ENCODE measurements at places on chromosomes 11 and 22.

DNA sequence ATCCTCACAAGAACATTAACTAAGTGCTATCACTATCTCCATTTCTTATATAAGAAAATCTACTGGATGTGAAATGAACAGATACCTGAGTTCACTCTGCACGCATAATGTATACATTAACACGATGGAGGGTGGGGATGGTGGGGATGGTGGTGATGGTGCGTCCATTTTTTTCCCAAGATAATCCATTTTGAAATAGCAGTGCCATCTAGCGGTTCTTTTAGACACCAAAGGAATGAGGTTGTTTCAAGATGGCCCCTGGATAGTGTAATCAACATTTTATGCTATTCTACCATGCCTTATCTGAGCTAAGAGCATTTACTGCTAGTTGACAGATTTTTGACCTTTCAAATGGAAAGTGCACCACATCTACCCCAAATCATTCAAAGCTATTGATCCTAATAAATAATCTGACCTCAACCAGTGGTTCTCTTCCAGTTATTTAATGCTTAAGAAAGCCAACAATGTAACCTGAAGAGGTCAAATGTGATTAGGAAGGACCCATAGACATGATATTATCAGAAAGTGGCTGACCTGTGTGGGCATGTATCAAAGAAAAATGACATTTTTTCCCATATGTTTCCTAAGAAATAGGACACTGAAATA, 714.7 kb upstream of the TENM4 start:
- DNase-seq = no peak

GRCh38 chr11:116180806-116181600, 591.8 kb downstream of the BUD13 start:
- no peak for DNase-seq

DNA sequence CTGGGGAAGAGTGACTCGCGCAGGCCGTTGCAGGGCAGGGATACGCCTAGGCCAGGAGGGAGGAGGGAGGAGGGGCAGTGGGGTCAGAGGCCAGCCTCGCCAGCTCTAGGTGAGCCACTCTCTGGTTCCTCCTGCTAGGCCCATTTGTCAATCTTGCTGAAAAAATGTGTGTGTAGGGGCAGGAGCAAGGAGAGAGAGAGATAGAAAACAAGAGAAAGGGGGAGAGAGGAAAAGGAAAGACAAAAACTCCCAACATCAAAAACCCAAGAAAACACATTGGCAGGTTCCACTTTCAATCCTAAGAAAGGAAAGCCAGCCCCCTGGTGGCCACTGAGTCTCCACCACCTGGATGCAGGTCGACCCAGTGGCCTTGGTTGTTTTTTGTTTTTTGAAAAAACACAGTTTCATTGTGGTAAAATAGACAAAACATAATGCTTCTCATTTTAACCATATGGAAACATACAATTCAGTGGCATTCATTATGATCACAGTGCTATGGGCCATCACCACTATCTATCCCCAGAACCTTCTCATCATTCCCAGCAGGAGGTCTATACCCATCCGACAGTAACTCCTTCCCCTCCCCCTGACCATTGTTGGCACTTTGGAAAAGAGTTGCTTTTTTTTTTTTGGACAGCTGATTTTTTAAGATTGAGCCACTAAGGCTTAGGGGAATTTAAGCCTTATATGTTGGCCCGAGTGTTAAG, 10.9 kb downstream of the OMP start:
- no peak for DNase-seq

DNA sequence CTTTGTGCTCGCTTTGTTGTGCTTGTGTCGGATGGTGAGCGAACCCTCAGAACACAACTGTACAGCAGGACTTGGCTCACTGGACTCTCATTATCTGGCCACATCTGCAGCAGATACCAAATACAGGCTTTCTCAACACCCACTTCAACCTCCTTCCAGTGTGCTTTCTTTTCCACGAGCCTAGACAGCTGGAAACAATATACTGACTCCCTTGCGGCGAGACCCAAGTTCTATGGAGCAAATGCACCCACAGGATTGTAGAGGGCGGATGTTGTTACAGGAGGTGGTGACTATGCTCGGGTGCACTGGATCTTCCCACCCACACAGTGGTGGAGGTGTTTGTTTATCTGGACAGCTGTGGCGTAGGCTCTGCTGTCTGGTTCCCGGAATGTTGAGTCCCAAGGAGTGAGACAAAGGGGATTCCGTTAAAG, 204.3 kb downstream of the TENM4 start:
- DNase-seq = no peak

DNA sequence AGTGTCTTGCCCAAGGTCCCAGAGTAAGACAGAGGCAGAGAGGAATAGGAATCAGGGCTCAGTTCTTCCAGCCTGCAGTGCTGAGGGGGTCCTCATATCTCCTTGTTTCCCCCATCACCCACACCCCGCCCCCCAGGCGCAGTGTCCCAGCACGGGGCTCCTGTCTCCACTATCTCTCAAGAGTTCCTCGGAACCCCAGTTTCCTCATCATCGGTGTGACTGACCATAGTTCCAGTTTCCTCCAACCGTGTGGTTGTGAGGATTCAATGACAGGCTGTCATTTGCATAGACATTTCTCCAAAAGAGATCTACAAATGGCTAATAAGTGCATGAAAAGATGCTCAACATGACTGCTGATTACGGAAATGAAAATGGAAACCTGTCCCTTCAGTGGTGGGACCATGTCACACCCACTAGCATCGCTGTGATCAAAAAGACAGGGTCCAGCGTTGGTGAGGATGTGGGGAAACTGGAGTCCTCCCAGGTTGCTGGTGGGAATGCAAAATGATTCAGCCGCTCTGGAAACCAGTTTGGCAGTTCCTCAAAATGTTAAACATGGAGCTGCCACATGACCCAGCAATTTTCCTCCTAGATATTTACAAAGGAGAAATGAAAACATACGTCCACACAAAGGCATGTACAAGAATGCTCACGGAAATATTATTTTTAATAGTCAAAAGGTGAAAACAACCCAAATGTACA, 31.8 kb upstream of the PDGFB start:
- no peak for DNase-seq

DNA sequence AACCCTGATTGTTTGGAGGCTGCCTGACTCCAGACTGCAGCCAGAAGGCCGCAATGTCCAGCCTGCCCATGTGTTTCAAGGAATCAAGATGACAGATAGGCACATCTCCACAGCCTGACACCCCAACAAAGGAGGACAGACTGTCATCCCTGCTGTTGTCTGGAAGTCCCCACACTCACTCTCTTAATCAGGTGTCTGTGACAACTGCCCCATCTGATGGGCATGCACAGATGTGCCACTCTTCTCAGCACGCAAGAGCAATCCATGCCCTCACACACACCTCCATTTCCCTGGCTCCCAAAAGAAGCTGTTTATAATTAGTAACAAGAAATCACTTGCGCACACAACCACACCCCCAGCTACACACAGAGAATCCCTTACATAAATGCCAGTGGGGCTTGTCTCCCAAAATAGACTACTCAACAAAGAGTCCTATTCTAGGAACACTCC, 117.6 kb downstream of the C11orf58 start:
- no peak for DNase-seq

DNA sequence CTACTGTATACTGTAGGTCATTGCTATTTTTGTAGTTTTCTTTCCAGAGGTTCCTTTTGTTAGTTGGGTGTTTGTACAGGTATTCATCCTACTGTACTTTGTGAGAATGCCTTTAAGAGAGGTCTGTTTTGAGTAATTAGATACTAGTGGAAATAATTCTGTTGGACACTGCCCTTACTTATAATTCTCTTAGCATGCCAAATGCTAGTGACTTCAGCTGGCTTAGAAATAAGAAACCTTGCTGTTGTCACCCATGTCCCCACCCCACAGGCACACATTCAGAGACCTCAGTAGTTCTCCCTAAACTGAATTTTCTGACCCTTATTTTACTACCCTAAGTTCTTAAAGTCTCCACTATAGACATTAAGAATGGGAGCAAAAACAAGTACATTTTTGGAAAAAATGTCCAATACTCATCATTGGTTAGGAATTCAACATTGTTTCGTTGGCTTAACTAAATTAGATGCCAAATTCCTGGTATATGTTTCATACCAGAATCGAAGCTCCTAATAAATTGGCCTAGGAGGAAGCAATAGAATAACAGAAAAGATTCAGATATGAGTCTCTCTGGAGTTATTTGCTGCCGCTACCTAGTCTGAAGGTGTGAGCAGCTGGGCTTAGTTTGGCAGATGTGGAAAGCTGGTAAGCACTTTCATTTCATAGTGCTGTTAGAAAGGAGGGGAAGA, 28.4 kb downstream of the ZNF143 start:
- DNase-seq = no peak

GRCh38 chr11:92888696-92889095, 80.8 kb upstream of the MTNR1B start:
- DNase-seq = no peak

DNA sequence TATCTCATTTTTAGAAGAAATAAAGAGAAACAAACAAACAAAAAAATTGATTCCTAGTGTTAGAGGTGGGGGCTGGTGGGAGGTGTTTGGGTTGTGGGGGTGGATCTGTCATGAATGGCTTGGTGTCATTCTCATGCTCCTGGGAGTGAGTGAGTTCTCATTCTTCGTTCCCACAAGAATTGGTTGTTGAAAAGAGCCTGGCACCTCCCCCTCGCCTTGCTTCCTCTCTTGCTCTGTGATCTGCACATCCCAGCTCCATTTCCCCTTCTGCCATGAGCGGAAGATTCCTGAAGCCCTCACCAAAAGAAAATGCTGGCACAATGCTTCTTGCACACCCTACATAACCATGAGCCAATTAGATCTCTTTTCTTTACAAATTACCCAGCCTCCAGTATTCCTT, 277.8 kb downstream of the ST3GAL4 start:
- no peak for DNase-seq

DNA sequence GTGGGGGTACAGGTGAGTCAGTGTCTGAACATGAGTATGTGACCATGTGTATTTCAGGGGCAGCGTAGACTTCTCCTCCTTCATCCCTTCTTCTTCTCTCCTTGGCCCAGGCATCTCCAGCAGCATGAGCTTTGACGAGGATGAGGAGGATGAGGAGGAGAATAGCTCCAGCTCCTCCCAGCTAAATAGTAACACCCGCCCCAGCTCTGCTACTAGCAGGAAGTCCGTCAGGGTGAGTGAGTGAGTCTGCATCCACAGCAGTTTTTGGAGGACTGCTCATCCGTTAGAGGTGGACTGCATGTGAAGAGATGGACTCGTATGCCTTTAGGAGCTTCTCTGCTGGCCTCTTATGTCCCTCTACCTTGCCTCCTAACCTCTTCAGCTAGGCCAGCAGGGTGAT, 15.6 kb downstream of the TUB start:
- no peak for DNase-seq

DNA sequence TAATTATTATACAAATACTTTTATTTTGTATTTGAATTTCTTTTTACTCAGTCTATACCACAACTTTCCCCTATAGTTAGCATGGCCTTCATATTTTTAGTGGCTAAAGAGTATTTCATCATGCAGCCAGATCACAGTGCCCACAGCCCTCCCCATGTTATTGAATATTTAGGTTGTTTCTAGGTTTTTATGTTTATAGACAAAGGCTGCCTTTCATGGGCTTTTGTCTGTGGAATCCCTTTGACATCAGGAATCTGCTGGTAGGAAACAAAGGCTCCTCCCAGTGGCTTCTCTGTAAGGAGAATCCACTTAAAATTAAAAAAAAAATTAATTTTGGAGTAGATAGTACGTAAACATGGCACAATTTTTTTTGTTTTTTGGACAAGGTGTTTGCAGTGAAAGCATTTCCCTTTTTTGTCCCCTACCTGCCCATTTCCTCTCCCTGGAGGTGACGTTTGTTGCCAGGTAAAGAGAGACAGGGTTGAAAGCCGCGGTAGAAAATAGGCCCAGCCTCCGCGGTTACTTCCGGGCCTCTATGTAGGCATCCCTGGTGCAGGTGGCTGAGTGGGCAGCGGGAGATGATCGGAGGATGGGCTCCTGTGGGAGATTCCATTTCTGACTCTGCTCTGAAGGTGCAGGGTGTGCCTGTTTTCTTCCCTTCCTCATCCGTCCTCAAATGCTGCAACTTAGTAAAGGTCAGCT, 82.2 kb upstream of the OR4B1 start:
- no peak for DNase-seq

DNA sequence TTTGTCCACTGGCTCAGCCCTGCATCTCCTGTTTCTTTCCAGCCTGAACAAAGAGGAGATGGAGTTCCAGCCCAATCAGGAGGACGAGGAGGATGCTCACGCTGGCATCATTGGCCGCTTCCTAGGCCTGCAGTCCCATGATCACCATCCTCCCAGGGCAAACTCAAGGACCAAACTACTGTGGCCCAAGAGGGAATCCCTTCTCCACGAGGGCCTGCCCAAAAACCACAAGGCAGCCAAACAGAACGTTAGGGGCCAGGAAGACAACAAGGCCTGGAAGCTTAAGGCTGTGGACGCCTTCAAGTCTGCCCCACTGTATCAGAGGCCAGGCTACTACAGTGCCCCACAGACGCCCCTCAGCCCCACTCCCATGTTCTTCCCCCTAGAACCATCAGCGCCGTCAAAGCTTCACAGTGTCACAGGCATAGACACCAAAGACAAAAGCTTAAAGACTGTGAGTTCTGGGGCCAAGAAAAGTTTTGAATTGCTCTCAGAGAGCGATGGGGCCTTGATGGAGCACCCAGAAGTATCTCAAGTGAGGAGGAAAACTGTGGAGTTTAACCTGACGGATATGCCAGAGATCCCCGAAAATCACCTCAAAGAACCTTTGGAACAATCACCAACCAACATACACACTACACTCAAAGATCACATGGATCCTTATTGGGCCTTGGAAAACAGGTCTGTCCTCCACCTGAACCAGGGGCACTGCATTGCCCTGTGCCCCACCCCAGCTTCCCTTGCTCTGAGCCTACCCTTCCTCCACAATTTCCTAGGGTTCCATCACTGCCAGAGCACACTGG, 5.0 kb downstream of the FTH1 start:
- DNase-seq = no peak

GRCh38 chr11:69010964-69011623, 2.0 kb downstream of the MRGPRF start:
- DNase-seq = peak; percentile 75

GRCh38 chr22:49305214-49305965, 522.3 kb downstream of the BRD1 start:
- DNase-seq = peak; percentile 79

- DNase-seq = no peak
Measured at GRCh38 chr11:94581926-94582325, 14.8 kb downstream of the PIWIL4 start.

GRCh38 chr11:12801976-12802375, 127.8 kb downstream of the TEAD1 start:
- DNase-seq = no peak

- DNase-seq = no peak
Measured at GRCh38 chr11:44443836-44444769, 121.4 kb upstream of the CD82 start.

- no peak for DNase-seq
Measured at GRCh38 chr11:97471480-97471879, 1081.7 kb downstream of the JRKL start.

Measured in right kidney (tissue), 9 donors.